ENCODE measurements at places on chromosomes 7 and 10.

GRCh38 chr10:44297963-44298362 lies 86.9 kb downstream of the CXCL12 start:
- no peak for DNase-seq

DNA sequence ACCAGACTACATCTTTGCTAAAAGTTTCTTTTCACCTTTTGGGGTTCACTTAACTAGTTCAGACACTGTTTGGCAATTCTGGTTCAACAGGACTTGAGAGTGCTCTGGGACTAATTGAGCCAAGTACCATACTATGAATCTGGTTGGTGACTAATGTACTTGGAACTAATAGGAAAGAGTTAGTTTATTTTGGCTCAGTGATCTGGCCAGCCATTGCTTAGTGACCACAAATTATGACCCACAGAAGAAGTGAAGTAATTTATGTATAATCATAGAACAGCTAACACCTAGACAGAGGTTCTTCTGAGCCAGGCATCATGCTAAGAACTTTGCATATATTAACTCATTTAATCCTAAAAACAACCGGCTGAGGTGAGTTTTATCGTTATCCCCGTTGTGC lies 126.5 kb upstream of the JCAD start:
- DNase-seq: no peak

GRCh38 chr10:79234391-79235315 lies 112.6 kb upstream of the PPIF start:
- DNase-seq: no peak

DNA sequence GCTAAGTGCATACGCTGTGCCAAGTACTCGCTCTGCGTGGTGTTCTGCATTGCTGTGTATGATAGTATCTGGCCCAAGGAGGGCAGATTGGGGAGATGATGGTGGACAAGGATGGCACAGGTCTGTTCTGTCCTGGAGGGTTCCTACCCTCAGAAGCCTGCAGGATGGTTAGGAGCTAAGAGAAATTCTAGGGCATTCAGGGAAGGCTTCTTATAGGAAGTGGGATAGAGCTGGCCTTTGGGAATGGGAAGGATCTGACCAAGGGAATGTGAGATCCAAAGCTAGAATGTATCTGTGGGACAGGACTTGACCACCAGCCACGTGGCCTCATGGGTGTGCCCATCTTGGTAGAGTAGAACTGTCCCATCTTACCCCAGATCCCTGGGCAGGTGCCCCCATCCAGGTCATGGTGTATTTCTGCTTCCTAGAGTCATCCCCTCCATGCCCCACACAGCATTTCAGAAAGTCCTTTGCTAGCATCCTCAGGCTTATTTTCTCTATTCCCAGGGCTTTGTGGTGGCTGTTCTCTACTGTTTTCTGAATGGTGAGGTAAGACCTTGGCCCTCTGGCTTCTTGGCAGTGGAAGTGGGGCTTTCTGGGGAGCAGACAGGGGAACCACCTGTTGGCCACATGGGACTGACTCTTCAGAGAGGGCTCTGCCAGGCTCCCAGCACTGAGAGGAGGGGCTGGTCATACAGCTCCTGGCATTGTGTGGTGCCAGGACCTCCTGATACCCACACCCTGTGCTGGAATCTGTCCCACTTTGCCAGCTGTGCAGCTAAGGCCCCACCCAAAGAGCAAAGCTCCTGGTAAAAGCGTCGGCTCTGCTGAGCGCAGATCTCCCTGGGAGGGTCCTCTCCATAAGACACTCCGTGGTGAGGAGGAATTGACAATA lies 52.5 kb downstream of the ADCYAP1R1 start:
- no peak for DNase-seq

GRCh38 chr10:17031637-17032635 lies 97.7 kb downstream of the CUBN start:
- no peak for DNase-seq

DNA sequence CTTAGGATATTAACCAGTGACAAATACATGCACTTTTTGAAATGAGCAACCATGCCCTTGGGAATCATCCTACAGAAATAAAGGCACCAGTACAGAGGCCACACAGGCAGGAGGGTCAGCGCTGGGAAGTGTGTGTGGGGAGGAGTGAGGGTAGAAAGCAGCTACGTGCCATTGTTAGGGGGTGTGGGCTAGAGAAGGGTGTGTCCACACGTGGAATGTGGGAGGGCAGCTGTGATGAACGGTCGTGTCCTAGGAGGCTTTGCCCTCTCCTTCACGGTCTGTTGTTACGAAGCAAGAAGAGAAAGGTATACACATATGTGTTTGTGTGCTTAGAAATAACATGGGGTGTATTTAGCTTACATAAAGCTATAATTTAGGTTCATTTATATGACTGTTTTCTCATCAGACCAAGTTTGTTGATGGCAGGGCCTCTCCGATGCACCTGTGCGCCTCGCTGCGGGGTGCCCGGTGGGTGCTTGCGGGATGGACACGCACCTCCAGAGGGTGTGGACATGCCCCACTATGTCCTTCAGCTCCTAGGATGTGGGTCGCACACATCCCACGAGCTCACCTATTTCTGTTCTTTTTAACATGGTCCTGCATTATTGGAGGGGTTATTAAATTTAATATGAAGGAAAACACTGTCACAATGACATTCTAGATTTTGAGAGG lies 16.9 kb upstream of the GET4 start:
- no peak for DNase-seq

DNA sequence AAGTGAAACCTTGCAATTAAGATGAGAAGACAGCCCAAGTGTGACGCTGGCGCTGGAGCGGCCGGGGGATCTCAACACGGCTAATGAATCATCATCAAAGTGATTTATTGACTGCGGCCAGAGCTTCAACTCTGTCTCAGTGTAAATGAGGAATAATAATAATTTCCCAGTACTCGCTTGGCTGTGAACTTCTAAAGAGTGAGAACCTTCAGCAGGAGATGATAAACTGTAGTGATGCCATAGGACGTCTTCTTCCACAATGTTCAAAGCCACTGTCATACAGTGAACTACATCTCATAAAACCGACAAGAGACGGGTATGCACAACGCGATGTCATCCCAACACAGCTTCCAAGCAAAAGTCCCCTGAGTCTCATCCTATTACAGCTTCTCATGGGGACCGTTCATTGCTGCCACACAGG lies 123.6 kb upstream of the NOBOX start:
- no peak for DNase-seq

- no peak for DNase-seq
Observed at GRCh38 chr7:2444476-2444875, 31.7 kb downstream of the GRIFIN start.

- no peak for DNase-seq
Observed at GRCh38 chr7:124649397-124650014, 116.1 kb downstream of the GPR37 start.

GRCh38 chr10:19708031-19708430 lies 108.2 kb upstream of the PLXDC2 start:
- no peak for DNase-seq
